ENCODE measurements at places on chromosomes 7 and 10.

GRCh38 chr7:116997972-116998371 lies 44.7 kb downstream of the ST7 start:
- no peak for DNase-seq

GRCh38 chr7:98137134-98137825 lies 30.6 kb downstream of the LMTK2 start:
- no peak for DNase-seq

DNA sequence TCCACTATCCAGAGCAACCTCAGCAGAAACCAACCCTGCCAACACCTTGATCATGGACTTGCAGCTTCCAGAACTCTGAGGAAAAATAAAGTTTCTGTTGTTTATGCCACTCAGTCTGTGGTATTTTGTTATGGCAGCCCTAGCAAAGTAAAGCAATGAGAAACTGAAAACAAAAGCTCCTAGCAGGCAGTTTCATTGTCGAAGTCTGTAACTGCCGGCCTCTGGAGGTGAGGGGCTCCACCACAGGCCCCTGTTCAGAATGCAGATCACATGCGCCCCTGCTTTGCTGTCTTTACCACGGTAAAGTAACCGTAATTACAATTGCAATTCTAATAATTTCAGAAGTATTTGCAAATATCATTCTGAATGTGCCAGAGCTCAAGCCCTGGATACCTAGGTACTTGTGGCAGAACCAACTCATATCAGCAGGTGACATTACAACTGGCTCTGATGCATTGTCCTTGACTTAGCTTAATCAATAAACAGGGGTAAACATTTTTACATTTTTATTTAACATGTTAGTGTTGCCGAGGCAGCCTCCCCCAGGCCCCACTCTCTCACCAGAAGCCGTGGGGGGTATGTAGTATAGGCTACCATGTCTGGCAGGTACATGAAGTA lies 193.2 kb downstream of the ELMO1 start:
- DNase-seq, result no peak

DNA sequence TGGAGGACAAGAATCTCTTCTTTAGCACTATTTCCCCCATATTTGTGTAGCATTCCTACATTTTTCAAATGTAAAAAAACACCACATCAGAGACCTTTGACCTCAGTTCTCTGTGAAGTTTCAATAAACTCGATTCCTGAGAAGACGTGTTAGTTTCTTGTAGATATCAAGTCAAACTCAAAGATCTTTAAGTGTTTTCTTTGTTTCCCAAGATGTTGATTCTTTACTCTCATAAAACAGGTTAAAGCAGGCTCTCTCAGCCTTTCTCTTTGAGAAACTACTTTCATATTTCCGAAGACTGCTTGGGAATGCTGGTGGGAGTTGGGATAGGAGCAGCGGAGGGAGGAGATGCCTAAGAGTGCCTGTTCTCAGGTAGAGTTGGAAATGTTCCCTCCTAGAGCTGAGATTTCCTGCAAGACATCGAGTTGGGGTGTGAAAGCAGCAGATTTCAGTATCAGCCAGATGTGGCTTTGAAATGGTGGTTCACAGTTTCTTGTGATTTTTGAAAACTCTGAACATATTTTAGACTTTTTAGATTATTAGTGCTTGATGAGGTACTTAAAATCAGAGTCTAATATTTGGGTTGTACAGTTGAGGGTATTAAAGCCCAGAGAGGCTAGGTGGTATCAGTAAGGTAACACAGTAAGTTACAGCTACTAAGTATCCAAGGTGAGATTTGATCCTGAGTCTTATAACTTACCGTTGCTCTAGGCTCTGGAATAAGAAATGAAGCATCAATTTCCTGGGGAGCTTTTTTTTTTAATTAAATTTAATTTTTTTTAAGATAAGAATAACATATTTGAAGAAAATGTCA lies 13.9 kb downstream of the ADK start:
- no peak for DNase-seq

DNA sequence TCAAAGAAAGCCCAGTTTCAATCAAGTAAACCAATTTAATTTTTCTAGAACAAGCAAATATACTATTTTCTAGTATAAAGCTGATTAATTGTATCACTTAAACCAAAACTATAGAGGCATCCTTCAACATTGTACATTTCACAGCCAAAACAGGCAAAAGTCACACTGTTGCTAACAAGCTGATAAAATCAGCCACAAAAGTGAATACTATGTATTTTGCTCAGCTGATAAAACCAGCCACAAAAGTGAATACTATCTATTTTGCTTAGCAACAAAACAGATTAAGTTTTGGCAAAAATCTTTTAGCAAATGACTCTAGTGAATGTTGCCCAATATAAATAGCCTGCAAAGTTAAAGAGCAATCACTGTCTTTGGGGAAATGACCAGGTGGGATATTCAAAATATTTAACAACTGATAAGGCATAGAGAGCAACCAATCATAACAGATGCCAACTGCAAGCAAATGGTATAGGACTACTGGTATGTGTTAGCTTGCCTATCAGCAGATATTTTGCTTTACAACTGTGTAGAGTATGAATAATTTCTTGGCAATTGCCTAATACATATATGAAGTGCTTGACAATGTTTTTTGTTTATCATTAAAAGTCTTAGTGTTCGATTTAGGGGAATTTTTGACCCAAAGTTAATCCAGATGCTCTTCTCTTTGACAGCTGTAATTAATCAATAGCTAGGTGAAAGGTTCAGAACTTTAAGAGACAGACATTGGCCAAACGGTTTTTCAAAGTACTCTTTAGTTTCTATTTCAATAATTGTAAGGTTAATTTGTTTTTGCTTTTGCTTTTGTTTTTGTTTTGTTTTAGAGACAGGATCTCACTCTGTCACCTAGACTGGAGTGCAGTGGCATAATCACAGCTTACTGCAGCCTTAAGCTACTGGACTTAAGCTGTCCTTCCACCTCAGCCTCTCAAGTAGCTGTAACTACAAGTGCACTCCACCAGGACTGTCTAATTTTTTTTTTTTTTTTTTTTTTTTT lies 44.4 kb upstream of the SP4 start:
- DNase-seq, result no peak

GRCh38 chr7:129824291-129825208 lies 128.2 kb downstream of the UBE2H start:
- no peak for DNase-seq

DNA sequence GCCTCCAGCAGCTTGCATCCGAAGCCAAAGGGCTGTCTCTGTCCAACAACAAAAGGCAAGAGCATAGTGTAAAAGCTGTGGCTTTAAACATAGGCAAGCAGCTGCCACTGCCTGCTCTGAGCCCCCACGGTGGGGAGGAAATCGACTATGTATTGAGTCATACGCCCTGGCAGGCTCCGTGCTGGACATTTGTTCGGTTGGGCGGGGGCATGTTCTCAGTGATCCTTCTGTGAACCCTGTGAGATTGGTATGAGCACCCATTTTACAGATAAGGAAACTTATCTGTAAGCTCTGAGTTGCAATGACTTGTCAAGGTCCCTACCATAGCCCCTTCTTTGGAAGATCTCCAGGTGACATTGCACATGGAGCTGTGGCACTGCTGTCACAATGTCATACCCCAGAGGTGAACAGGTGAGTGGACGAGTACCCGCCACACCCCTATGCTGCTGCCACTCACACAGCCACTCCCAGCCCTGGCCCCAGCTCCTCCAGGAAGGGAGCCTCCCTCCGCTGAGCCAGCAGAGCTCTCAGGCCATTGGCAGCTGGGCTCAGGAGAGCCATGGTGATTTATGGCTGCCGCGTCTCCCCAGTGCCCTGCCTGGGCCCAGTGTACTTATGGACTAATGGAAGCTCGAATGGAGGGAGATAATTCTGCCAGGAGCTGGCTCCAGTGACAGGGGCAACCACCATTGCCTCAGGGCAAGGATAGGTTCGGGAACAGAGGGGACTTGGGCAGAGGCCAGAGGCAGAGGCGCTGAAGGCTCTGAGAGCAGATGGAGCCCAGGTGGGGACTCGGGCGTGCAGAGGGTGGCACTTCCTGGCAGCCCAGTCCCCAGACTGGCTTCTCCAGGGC lies 43.7 kb downstream of the UNC5B start:
- no peak for DNase-seq

DNA sequence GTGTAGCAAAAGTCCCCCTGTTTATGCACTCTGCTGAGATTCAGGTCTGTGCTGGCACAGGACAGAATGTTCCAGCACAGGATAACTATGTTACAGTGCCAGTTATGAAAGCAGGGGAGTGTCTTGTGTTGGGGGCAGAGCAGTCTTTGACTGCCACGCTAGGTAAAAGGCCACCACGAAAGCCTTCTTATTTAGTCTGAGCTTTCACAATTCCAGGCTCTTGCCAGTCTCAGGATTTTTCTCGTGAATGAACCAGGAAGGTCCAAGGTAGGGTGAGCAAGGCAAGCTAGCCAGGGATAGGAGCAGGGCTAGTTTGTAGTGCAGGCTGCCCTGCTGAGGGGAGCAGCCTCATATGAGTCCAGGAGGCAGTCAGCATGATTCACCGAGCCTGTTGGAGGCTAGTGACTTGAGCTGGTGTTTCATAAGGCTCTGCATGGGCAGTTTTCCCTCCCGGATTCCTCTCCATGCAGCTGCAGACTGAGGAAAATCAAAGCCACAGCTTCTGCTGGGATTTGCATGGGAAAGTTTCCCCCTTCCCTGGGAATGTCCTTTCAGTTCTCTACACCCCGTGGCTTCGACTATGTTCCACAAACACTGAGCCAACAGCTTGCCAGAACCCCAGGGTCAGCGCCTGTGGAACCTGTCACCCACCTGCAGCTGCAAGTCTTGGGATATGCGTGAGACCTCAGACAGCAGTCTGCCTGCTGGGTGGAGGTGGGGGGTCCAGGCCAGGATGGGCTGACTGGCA lies 112.3 kb downstream of the JCAD start:
- no peak for DNase-seq

DNA sequence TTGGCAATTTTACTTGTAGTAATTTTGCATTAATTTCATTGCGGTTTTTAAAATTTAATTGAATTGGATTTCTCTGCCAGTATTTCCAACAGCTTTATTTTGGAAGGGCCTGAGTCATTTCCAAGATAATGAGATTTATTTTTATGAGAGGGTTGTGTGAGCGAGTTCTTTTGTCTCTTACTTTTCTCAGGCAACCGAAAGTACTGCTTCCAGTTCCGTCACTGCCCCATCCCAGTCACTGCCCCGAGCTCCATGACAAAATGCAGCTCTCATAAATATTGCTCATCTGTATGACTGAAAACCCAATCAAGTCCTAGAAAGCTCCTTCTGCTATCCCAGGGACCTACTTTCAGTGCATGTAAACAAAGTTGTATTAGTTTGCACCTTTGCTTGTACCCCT lies 468.4 kb upstream of the SEMA3D start:
- no peak for DNase-seq

DNA sequence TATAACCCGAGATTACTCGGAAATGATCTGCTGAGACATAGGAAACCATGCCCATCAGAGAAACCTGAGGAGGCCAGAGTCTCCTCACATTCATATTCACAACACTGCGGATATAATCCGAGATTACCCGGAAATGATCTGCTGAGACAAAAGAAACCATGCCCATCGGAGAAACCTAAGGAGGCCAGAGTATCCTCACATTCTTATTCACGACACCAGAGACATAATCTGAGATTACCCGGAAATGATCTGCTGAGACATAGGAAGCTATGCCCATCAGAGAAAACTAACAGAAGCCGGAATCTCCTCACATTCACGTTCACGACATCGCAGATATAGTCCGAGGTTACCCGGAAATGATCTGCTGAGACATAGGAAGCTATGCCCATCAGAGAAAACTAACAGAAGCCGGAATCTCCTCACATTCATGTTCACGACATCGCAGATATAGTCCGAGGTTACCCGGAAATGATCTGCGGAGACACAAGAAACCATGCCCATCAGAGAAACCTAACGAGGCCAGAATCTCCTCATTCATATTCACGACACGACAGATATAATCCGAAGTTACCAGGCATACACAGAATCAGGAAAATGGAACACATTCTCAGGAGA lies 422.3 kb upstream of the AKR1E2 start:
- DNase-seq, result no peak

GRCh38 chr7:4260867-4261600 lies 421.1 kb upstream of the FOXK1 start:
- DNase-seq, result no peak

GRCh38 chr7:157279741-157280215 lies 57.0 kb upstream of the DNAJB6 start:
- DNase-seq, result no peak

GRCh38 chr10:11625019-11625735 lies 13.7 kb upstream of the USP6NL start:
- no peak for DNase-seq

DNA sequence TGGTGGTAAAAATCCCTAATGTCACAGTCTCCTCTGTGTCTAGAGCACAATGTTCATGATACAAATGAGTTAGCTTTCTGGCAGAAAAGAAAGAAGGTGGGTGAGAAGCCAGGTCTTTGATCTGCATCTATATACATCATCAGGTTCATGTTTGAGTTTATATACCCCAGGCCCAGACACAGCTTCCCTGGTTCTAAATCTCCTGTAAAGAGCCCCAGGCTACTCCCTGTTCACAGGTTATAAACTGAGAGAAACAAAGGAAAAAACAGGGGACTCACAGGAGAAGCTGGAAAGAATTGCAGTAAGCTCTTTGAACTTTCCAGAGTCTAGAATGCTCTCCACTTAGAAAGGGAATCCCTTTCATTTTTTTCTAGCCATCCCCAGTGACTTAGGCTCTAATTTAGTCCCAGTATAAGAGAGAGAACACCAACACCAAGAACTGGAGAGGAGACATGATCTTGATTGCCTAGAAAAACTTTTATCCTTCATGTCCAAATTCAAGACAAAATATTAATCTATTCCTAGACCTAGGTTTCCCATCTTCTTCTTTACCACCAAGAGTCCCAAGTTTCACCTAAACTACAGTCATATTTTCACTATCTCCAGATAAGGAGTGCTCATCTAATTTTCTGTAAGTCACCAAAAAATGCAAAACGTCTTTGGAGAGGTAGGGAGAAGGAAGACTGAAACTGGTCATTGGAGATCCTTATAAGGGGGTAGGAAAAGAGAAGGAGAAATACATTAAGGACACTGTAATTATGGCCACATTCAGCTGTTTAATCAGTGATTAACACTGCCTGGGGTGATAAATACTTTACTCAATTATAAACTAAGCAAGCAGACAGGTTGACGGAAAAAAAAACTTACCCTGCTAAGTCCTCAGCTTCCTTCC lies 469 bp downstream of the MSS51 start:
- DNase-seq, result no peak

DNA sequence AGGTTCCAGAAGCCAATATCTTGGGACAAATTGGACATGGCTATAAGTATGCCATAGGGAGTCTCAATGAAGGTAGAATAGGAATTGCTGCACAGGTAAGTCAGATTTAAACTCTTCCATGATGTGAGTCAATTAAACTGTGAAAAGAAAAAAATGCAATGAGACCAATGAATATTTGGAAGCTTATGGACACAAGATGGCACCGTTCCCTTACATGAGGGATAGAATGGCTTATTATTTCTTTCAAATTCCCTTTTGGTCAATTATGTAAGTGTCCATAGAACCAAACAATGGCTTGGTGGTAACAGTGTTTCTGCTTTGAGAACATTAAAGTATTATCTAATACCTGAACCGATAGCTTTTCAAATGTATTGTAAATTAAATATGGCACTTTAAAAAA lies 35.6 kb downstream of the ACADSB start:
- DNase-seq, result no peak

Data from activated gamma-delta T cell treated with anti-CD3 and anti-CD28 coated beads, Interleukin-2, amount 50 U/mL, for 16 hours (primary cell).